ENCODE measurements at places on chromosomes 4 and X.

- no peak for DNase-seq
Measured at GRCh38 chr4:113823291-113823659, 61.7 kb upstream of the CAMK2D start.

GRCh38 chrX:46712764-46713163 lies 46.2 kb downstream of the SLC9A7 start:
- no peak for DNase-seq

GRCh38 chr4:3639613-3640586 lies 107.7 kb upstream of the LRPAP1 start:
- no peak for DNase-seq

DNA sequence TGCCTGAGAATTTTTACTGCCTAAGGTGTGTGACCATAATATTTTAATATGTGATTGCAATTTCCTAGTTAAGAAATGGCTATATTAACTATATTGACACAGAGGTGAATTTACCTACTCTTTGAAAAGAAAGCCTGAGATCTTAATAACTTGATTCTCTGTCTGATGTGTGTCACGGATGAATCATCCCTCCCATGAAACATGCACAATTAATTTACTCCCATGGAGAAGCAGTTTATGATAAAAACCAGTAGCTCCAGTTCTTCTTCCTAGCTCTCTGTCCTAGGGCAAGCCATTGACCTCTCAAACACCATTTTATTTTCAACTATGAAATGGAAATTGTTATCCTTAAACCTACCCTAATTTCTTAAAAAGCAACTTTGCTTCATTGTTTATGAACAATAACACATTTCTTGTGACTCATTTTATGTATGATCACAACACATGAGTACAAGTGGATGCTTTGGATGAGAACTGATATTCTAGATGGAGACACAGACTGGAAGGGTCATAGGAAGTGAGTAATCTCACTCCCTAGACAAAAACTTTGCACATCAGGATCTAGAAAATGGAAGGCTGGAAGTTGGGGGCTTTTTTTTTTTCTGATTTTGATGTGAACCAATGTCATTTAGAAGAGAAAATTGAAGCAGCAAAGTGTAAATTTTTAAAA lies 438.3 kb downstream of the GPAT3 start:
- DNase-seq = no peak

DNA sequence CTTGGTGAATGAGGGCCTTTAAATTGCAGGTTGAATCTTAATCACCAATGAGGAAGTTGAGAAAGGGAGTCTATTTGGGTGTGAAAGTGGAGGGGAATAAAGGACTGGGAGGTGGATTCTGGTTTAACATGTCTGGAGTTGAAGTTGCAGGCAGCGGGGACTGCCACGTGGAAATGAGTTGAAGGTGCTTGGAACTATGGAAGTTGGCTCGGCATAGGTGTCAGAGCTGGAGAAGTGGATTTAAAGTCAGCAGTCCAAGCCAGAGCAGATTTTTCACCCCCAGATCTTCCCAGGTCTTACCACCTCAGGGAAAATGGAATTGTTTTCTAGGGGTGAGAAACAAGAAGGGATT lies 44.9 kb downstream of the TIGD4 start:
- DNase-seq = no peak

DNA sequence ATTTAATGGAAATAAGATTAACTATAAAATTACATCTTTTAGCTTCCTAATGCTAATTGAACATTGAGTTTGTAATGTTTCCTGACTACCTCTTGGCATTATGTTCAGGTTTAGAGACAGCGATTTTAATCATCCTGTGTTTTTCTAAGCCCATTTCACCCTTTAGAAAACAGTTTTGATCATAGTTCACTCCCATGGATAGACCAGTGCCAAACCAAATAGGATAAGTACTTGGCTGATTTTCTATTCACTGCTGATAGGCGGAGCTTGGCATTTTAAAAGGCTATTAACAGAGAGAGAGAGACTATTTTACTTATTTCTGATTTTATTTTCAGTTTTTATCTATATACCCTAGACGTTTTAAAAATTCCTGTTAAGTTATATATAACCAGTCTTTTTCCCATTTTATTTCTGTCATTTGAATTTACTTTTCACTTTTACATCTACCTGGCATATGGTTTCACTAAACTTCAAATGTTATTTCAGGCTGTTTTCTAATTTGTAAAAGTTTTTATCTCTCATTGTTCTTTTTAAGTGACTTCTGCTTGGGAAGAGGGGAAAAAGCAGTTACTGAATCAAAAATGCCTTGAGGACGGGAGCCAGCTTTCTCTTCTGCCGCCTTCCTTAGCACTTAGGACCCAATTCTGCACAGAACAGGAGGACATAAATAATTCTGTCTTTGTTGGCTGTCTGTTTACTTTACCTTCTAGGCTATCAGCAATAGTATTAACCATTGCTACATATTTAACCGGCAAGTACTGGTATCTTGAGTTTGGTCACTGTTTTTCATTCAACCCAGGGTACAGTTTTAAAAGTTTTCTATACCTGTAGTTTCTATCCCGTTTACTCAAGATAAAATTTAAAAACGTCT lies 46.4 kb downstream of the SGMS2 start:
- peak; percentile 3 for DNase-seq

- DNase-seq = no peak
Measured at GRCh38 chr4:89949782-89950387, 55.2 kb downstream of the MMRN1 start.

DNA sequence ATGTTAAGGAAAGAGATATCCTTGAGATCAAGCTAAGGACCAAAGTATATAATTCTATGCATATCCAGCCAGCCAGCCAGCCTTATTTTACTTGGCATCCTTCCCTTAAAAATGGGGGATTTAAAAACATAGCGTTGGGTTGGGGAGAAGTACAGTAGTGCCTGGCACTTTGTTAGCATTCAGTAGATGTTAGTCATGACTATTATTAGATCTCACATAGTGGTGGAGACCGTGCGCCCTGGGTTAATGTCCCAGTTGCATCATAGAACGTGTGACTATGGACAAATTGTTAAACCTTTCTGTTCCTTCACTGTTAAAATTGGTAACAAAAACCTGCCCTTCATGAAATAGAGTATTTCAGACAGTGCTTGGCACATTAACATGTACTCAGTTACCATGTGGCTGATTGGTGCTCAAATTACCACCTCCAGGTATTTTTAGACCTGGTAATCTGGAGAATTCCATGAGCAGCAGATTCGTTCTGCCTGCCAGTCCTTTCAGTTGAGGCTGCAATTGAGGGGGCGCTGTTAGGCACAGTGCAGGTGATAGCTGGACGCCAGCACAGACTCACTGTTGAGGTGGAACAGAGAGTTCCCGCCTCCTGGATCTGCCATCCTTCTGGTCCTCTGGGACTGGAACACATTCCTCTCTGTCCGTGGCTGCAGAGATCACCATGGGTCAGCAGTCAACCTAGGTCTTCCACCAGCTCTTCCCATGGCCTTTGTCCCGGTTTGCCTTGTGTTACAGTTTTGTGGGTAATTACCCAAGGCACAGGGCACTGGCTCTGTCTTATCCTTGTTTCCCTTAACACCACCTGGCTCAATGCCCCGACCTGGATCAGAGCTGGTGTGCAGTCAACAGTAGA lies 31.7 kb downstream of the RBBP7 start:
- no peak for DNase-seq
